ENCODE measurements at places on chromosomes 6 and 20.
A peak's percentile ranks its signal among the peaks of the same experiment; 100 is the strongest.

DNA sequence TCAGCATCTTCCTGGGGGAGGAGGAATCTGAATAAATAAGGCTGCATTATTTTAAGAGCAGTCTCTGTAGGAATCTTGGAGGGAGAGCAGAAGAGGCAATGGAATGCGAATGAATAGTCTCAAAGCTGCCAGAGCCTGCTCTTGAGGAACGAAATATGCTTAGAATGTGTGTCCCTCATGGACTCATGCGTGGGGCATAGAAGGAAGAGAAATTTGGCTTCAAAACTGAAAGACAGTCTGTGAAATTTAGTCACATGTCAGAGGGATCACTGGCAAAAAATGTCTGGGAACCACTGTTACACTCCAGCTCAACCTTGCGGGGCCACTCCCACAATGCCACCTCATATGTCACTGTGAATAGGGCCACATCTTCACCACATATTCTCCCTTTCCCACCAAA lies 95.5 kb downstream of the GJA10 start:
- no peak for DNase-seq

DNA sequence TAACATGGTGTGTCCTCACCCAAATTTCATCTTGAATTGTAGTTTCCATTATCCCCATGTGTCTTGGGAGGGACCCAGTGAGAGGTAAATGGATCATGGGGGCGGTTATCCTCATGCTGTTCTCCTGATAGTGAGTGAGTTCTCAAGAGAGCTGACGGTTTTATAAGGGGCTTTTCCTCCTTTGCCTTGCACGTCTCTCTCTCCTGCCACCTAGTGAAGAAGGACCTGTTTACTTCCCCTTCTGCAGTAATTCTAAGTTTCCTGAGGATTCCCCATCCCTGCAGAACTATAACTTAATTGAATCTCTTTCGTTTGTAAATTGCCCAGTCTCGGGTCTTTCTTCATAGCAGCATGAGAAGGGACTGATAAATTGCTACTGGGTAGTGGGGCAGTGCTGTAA lies 789.3 kb downstream of the FRK start:
- no peak for DNase-seq

- no peak for DNase-seq
These were observed 116.8 kb downstream of the FIG4 start for GRCh38 chr6:109807881-109808280.

DNA sequence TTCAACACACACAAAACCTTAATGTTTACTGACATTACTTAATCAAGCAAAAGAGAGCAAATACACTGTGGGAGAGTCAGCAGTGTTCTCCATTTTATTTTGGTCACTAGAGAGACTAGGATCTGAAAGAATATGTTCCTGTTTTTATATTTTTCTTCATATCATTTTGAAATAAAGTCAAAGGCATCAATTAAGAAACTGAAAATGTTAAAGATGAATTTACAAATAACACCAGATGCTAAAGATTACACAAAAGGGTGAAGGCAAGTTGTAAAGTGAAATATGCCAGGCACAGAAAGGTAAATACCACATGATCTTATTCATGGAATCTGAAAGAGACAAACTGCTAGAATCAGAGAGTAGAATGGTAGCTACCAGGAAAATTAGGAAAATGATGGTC lies 60.3 kb upstream of the FABP7 start:
- peak; percentile 76 for DNase-seq

DNA sequence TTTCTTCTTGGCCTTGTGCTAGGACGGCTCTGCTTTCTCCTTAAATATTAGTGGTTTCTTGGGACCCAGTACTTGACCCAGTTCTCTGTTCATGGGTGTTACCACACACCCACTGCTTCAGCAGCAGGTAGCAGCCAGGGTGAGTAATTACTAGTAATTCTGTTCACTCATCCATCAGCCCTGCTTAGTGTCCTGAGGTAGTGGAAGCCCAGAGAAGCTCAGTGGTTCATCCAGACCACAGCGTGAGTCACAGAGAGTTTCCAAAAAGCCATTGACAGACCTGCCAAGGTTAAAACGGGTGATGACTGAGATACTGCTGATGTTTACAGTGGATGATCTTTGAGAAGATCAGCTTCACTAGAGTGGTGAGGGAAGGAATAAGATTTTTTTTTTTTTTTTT lies 51.7 kb upstream of the HINT3 start:
- no peak for DNase-seq

GRCh38 chr20:15333170-15333569 lies 995.8 kb upstream of the FLRT3 start:
- no peak for DNase-seq

DNA sequence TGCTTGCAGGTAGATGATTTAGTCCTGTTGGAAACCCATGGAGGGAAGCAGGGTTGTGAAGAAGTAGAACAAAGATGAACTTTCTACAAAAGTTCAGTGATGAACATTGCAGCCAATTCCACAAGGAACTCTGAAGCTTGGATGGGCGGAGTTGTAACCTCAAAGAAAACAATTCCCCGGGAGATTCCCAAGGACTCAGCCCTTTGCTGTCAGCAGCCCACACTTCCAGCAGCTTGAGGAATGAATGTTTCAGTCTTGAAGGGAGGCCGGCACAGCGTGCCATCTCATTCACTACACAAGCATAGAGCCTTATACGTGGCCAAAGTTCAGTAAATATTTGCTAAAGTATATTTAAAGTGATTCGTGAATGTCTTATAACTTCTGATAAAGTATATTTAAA lies 269.4 kb downstream of the NKAIN2 start:
- no peak for DNase-seq
